Stimulated activated CD4-positive, alpha-beta T cell treated with anti-CD3 and anti-CD28 coated beads, TNF-alpha, amount 100 ng/mL, for 4 hours (primary cell): ENCODE measurements at places on chromosomes 5 and 9.

- DNase-seq = no peak
Measured at GRCh38 chr9:92438900-92439526, 14.7 kb upstream of the OMD start.

GRCh38 chr5:14219800-14220512, 76.8 kb downstream of the TRIO start:
- DNase-seq = no peak

GRCh38 chr9:38622288-38622674, 1.9 kb upstream of the ANKRD18A start:
- no peak for DNase-seq

DNA sequence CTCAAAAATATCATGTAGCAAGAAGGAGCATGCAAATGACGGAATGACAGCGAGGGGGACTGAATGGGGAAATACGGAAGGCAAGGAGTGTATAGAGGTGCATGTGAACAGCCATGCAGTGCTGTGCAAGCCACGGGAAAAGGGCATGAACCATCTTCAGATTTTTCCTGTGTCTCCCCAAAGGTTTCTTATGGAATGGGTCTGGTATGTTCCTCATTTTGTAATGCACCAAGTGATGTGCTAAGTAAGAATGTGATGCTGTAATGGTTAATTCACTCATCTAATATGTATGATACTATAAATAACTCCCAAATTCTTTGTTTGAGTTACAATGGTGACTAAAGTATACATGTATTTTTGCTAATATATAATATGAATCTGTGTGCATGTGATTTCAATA, 99.0 kb upstream of the DAB2 start:
- no peak for DNase-seq

- DNase-seq = no peak
Measured at GRCh38 chr5:113546703-113547183, 33.2 kb downstream of the YTHDC2 start.

DNA sequence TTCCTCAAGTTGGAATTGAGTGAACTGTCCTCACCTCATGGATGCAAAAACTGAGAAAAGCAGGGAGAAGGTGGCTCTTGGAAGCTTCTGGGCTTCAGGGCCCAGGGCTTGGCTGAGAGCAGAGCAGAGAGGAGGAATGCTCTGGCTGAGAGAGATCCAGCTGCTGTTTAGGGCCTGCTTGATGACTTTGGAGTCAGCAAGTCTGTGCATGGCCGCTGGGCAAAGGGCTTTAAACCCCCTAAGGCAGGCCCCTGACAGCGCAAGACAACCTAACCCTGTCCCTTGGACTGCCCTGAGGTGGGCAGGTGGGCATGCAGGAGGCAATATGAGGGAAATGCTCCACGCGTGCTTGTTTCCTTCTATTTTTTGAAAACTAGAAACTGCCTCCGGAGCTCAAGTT, 8.6 kb downstream of the STC2 start:
- DNase-seq = no peak

DNA sequence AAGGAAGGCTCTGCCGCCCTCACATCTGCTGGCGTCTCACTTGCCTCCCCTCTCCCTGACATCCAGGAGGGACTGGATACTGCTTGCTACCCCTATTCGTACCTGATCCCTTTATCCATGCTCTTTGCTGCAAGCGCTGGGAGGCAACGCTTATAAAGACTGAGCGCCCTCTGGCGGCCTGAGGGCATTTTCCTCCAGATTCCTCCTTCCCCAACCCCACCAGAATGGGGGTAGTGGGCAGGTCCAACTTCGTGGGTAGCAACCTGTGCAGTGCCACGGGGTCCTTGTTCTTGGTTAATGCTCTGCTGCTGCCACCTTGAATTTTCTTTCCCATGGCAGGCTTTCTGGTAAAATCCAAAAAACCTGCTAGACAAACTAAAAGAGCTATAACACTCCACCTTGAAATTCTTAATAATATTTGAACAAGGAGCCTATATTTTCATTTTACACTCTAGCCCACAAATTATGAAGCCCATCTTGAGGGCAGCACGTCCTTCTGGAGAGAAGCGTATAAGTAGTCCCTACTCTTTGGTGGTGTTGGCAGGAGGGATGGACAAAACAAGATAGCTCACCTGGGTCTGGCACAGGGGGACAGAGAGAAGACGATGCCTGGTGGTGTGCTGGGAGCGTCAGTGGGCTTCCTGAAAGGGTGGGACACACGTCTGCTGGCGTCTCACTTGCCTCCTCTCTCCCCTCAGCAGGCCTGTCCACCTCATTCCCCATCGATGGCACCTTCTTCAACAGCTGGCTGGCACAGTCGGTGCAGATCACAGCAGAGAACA, 52.5 kb downstream of the JADE2 start:
- peak; percentile 50 for DNase-seq

- no peak for DNase-seq
Measured at GRCh38 chr9:33903157-33903780, 86.3 kb downstream of the UBE2R2 start.

GRCh38 chr5:134651531-134651930, 2.9 kb downstream of the SEC24A start:
- DNase-seq = no peak

DNA sequence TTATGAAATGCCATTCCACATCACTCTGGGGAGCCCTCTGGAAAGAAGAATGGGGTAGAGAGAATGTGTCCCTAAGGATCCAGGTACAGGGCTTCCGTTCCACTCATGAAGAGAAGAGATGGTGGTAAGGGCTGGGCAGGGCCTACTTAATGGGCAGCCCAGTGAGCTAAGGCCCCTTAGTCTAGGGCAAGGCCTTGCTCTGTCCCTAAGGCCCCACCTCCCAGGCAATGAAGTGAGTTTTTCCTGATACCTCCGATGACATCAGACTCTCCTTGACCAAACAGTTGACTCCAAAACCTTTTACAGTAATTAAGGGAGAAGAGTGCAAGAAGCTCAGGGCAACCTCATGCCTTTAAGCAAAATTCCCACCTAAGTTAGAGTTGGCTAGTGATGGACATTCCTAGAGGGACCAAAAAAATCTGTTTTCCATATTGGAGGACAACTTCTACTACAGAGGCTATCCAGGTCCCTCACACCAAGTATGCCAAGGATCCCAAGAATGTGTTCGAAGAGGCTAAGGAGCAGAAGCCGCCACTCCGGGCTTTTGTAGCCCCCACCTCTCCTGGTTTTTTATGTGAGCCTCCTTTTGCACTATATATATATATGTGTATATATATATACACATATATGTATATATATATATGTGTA, 5.9 kb downstream of the KLF9 start:
- no peak for DNase-seq

GRCh38 chr9:97319395-97319794, 11.9 kb downstream of the CCDC180 start:
- DNase-seq = no peak

DNA sequence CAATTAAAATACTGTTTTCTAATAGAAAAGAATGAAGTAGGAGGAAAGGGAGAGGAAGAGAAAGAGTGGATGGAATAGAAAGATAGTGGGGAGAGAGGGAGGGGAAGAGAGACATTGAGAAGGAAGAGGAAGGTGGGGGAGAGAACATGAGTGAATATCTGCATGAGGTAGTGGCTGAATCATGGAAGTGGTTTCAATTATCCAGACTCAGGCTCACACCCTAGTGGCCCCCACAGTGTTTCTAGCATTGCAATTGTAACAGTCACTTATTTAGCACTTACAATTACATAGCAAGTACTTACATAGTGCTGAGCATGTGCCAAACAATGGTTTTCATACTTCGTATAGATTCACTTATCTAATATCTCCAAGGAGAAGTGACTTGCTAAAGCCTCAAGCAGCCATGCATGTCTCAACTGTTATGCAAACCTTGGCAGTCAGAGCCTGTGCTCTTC, 72.7 kb downstream of the CAST start:
- DNase-seq = no peak

- no peak for DNase-seq
Measured at GRCh38 chr5:1971944-1972343, 89.2 kb upstream of the IRX4 start.

GRCh38 chr9:4220346-4220745, 79.5 kb downstream of the GLIS3 start:
- DNase-seq = no peak

GRCh38 chr9:82284758-82285157, 296.2 kb downstream of the SPATA31D1 start:
- no peak for DNase-seq

GRCh38 chr9:115758441-115758840, 395.1 kb upstream of the PAPPA start:
- no peak for DNase-seq

DNA sequence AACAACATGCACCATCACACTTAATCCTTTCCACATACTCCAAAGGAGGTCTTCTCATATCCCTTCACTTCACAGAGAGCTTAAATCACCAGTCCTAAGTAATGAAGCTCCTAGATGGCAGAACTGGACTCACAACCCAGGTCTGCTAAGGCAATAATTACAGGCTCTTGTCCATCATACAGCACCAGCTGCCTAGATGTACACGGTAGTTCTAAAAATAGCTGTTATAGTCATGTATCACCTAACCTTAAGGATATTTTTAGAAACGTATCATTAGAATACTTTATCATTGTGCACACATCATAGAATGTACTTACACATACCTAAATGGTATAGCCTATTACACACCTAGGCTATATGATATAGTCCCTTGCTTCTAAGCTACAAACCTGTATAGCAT, 644.6 kb upstream of the RGMB start:
- no peak for DNase-seq

GRCh38 chr5:41925555-41925951, 472 bp downstream of the FBXO4 start:
- DNase-seq = peak; percentile 5

DNA sequence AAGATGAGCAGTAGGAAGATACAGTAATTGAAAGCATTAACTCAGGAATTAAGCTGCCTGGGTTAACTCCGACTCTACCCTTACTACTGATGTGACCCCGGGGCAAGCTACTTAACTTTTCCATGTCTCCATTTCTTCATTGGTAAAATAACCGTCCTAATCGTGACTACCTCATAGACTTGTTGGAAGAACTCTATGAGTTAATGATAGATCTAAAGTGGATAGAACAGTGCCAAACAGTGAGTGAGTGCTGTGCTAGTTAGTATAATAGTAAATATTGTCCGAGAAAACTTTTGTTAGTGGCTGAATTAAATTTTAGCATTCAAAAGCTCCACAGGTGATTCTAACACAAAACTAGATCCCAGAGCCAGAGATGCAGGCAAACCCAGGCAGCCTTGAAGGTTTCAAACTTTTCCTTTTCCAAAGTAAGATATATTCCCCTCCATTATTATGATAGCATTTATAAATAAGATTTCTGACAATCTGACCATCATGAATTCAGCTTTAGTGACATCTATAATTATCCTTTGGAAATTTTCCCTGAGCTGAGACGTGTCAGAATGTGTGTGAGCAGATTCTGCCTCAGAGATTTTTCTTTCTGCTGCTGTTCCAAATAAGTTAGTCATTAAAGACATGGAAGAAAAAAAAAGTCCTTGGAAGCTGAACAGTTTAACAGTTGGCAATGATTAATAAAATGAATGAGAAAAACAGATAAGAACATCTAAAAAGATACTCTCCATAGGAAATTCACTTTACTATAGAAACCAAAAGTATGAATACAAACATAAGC, 369.5 kb downstream of the PRELID2 start:
- no peak for DNase-seq

DNA sequence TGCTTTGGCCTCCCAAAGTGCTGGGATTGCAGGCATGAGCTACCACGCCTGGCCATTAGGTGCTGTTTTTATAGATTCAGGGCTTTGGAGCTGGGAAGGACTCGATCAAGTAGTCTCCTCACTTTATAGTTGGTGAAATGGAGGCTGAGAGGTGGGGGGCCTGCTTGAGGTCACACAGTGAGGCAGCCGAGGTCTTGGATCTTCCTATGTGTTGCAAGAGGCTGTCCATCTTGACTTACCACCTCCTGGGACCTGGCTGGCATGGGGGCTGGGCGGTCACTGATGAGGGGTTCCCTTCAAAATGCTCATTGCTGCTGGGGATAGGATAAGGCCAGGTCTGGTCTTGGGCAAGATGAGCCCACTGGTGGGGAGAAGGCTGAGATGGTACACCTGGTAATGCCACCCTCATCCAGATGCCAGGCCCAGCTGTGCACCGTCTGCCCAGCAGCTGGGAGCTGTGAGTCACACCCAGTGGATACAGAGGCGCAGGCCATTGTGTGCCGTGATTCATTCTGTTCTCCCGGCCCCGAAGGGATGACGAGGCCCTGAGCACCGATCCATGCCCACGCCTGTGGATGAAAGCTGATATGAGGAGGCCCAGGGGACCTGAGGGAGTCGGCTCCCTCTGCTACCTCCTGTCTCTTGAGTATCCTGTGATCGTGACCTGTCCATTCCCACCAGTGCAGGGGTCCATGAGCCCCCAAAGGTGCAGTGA, 10.5 kb upstream of the NDST1 start:
- no peak for DNase-seq

GRCh38 chr5:96582343-96582742, 79.8 kb upstream of the CAST start:
- DNase-seq = no peak

DNA sequence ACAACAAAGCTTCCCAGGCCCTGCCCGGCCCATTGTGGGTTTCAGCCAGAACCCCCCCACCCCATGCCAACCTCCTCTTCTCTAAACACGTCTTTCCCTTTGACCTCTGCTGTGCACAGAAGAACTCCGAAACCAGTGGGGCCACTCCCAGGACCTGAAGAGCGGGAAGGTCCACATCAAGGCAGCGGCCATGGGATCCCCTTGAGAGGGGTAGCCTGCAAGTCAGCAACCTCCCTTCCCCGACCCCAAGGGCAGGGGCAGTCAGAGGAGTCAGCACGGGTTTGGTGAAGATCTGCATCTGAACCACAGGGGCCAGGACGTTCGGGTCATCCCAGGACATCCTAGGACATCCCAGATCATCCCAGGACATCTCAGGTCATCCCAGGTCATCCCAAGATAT, 379.9 kb upstream of the IRX4 start:
- DNase-seq = no peak

GRCh38 chr9:91494751-91495150, 71.1 kb upstream of the NFIL3 start:
- no peak for DNase-seq

DNA sequence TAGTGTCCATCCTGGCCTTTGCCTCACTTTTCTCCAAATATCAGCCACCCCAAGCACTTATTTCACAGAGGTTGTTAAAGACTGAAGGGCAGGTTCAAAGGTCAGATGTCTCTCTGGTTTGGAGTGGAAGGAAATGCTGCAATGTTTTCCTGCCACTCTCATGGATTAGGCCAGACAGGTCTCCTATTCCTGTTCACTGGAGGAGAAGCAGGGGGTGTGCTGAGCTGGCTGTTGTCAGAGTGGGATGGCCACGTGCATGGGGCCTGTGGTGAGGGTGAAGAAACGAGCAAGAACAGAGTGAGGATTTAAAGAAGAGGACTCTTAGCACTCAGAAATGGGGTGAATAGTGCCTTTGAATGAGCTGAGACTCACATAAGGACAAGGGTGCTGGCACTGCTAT, 6.7 kb downstream of the TMEM8B start:
- DNase-seq = no peak

GRCh38 chr9:110797611-110798010, 129.0 kb downstream of the MUSK start:
- DNase-seq = no peak

- DNase-seq = no peak
Measured at GRCh38 chr5:1923766-1924165, 41.0 kb upstream of the IRX4 start.
